ENCODE measurements at places on chromosomes 4 and X.
A peak's percentile ranks its signal among the peaks of the same experiment; 100 is the strongest.

- no peak for DNase-seq
These were observed 111.9 kb upstream of the UNC5C start for GRCh38 chr4:95660719-95661118.

GRCh38 chr4:54073271-54073880 is 9.0 kb upstream of the CHIC2 start:
- DNase-seq, result no peak

DNA sequence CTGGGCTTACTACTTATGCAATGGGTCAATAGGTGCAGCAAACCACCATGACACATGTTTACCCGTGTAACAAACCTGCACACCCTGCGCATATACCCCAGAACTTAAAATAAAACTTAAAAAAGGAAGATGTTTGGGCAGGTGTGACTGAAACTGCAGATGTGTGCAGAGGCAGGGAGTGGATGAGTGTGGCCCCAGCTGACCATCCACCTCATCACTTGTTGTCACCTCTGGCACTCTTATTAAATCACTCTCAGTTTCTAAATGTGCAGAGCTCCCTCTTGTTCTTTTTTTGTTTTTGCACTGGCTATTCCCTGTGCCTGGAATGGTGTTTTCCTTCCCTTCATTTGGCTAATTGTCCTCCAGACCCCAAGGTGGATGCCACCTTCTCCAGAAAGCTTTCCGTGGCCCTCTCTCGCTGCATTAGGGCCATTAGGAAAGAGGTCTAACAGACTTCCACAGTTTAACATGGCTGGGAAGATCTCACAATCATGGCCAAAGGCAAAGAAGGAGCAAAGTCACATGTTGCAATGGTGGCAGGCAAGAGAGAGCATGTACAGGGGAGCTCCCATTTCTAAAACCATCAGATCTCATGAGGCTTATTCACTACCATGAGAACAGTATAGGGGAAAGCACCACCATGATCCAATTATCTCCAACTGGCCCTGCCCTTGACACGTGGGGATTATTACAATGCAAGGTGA is 58.5 kb downstream of the SLC2A9 start:
- DNase-seq, result no peak

GRCh38 chrX:153400146-153401132 is 711 bp downstream of the PNMA6E start:
- peak; percentile 15 for DNase-seq

GRCh38 chr4:145828802-145829485 is 109.7 kb downstream of the ZNF827 start:
- DNase-seq, result no peak

GRCh38 chr4:137609718-137610430 is 77.6 kb upstream of the PCDH18 start:
- DNase-seq, result no peak

GRCh38 chrX:32116047-32116446 is 1044.2 kb upstream of the FTHL17 start:
- DNase-seq, result no peak

GRCh38 chr4:24287096-24287495 is 297.3 kb downstream of the DHX15 start:
- DNase-seq, result no peak

DNA sequence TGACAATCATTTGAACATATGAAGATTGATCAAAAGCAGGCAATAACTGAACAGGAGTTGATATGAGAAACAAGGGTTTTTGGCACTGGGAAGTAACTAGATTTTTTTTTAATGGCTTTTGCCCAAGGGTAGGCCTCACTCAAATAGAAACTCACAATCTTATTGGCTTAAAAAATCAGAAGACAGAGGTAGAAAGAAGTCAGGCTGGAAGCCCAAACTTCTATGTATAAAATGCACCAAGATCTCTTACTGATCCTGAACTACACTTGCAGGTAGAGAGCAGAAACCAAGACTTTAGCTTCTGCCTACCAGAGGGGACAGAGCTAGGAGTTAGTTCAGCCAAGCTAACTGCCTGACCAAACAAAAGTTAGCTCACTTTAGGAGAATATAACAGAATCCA is 74.9 kb downstream of the ADGRA3 start:
- no peak for DNase-seq

DNA sequence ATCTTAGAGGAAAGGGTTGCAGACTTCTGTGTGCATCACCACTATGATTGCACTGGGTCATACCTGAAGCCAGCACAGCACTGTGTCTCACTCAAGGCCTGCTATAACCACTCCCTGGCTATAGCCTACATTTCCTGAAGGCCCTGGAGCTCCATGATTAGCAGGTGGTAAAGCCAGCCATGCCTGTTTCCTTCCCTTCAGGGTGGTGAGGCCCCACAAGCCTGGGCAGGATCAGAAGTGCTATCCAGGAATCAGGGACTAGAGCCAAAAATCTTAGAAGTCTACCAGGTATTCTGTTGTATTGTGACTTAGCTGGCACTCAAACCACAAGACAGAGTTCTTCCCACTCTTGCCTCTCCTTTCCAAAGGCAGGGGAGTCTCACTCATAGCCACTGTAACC is 734.6 kb downstream of the GLUD2 start:
- DNase-seq, result no peak

DNA sequence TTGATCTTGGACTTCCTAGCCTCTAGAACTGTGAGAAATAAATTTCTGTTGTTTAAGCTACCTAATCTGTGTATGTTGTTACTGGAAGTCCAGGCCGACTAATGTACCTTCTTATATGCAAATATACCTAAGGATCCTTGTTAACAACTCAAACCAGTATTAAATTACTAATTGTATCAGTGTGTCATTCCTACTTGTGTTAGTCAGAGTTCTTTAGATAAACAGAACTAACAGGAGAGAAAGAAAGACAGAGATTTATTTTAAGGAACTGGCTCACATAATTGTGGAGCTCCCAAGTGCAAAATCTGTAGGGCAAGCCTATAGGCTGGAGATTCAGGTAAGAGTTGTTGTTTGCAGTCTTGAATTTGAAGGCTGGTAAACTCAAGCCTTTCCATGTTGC is 120.0 kb downstream of the ADGRL3 start:
- DNase-seq, result no peak

DNA sequence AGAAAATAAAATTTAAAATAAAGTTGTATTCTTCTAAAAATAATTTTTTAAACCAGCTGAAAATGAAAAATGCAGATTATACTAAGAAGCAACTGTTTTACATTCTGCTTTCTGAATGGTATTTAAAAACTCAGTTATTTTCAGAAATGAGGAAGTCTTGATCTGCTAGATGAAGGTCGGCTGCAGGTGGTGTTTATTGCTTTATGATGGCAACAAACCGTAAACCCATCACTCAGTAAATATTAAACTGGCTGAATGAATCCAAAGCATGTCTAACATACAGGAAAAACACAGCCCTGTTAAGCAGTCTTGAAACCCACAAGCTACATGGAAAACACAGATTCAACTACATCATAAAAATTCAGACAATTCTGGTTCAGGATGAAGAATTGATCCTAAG is 29.3 kb downstream of the DYNLT3 start:
- no peak for DNase-seq

DNA sequence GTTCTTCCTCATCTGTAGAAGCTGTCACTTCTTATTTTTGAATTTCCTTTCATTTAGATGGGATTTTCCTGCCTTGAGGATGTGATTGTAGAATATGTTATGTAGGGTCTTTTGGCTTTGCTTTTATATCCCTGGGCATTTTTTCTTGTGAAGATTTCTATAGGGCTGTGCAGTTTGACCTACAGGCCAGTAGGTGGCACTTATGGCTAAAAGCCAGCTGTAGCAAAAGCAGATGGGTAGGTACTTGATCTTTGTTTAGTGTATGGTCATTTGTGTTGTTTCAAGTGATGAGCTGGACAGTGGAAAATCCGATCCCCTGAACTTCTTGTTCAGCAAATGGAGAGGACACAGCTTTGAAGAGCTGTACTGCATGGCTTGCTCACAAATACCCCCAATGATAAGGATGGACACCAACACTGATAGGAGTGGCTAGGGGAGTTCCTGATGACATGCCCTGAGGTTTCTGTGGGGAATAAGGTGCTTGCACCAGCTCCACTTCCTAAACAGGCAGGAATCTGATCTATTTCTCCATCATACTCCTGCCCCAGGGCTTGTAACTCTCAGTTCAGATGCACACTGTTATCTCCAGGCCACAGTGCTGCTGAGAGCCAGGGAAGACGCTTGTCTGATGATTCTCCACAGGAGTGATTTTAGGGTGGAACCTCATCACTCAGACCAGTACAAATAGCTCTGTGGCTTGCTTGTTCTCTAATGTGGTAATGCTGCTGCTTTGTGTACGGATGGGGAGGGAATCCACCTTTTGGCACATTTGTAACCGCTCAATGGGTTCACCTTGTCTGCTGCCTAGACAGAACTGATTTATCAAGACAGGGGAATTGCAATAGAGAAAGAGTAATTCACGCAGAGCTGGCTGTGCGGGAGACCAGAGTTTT is 417.1 kb upstream of the MAGEB16 start:
- no peak for DNase-seq

GRCh38 chr4:57548856-57549255 is 438.7 kb upstream of the IGFBP7 start:
- no peak for DNase-seq

DNA sequence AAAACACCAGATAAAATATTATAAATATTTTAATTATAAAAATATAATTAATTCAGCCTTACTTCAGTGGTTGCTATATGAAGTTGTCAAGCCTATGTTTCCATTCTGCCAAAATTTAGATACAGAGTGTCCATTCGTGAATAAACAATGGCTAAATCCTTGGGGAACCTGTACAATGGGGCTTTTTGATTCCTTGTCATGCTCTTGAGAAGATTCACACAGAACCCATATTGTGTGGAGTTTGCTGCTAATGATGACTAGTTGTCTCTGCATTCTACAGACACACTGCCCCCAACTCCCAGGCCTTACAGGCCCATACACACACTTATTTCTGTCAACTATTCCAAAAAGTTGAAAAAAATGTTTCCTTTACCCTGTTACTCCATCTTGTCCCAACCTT is 33.4 kb upstream of the MAGEC2 start:
- no peak for DNase-seq

DNA sequence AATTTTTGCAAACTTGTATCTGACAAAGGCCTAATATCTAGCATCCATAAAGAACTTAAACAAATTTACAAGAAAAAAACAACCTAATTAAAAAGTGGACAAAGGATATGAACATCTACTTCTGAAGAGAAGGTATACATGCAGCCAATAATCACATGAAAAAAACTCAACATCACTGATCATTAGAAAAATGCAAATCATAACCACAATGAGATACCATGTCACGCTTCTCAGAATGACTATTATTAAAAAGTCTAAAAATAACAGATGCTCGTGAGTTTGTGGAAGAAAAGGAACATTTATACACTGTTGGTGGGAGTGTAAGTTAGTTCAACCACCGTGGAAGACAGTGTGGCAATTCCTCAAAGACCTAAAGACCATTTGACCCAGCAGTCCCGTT is 24.0 kb downstream of the CEP44 start:
- no peak for DNase-seq

- no peak for DNase-seq
These were observed 74.9 kb downstream of the MTMR1 start for GRCh38 chrX:150768132-150768485.

- DNase-seq, result no peak
These were observed 67.6 kb upstream of the PPARGC1A start for GRCh38 chr4:23957465-23957864.

DNA sequence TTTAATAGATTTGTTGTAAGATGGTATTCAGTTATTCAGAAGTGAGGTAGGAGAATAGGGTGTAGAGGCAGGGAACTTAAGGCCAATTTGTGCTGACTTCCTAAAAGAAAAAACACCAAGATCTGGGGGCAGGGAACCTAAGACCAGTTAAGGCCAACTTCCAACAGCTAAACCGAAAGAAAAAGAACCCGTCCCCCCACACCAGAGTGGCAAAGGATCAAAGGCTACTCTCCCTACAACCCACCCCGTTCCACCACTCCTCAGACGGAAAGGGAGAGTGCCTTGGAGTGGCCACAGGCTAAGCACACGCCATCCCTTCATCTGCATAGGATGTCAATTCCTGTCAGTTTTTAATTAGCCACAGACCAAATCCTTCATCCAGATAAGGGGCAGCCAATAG is 3.7 kb upstream of the ZNF718 start:
- no peak for DNase-seq

- DNase-seq, result no peak
These were observed 209.3 kb upstream of the MAOA start for GRCh38 chrX:43446752-43447151.

DNA sequence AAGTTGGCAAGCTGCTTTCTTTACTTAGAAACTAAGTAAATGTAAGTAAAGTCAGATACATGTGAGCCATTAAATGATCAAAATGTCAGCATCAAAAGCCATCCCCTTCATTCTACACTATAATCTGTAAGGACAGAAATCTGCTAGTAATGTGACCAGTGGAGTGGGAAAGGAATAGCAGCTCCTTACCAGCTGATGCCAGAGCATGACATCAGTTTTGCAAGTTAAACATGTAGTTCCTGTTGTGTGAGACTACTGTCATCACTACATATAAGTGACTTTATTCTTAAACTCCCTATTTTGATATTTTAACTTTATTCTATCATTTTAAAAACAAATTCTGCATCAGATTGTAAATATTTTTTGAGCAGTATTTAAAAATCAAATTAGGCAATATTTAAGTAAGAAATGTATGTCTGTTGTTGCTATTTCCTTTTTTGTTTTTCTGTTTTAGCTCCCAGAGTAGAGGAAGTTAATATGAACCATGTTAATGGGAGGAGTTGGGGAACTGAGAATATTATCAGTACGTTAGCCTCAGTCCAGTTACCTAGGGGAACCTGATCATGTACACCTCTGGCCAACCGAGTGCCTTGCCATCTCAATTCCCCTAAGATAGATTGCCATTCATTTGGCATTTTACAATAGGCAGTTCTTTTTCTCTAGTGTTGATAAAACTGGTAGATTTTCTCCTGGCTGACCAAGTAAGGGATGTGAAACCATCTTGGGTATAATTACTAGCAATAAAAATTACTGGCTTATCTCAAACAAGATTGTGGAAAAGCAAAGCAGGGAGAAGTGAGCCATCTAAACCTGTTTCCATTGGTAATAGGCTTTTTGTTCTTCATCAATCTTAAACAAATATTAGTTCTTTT is 34.7 kb downstream of the CCNI start:
- no peak for DNase-seq

DNA sequence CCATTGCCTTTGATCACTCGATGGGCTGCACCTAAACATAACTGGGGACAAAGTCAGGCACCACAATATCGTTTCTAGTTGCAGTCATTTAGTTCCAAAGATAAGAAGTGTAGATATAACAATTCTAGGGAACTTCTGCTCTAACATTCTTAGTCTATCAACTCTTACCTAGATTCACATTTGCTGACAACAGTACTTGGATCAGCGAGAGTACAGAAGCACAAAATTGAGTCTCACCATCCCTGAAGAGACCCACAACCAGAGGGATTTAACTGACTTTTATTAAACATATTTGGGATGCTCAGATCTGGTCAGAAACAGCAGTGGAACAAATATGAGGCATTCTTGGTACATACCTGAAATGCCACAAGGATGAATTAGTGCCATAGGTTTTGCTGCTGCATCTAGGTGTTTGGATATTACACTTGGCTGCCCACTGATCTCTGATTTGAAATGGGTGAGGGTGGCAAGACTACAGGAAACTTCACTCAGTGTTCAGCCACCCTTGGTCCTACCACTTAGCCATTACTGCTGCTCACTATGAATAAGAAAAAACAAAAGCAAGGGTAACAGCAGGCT is 28.9 kb upstream of the HUWE1 start:
- DNase-seq, result no peak
